ENCODE measurements at places on chromosomes 16 and 17.

GRCh38 chr16:57901480-57902069, 69.4 kb downstream of the CNGB1 start:
- no peak for DNase-seq

- no peak for DNase-seq
Measured at GRCh38 chr17:74798239-74798707, 22.1 kb upstream of the NAT9 start.

GRCh38 chr17:29838961-29839360, 91.1 kb downstream of the SSH2 start:
- no peak for DNase-seq

- no peak for DNase-seq
Measured at GRCh38 chr17:76873856-76874255, 5.7 kb downstream of the MGAT5B start.

- DNase-seq: no peak
Measured at GRCh38 chr17:2935632-2936031, 127.8 kb downstream of the OR1D5 start.

- peak; percentile 36 for DNase-seq
Measured at GRCh38 chr17:42681976-42682721, at the start of gene CNTNAP1. CNTNAP1 (plus strand) TSS chr17:42682531; CDS start chr17:42682830, 299 bp downstream.

- DNase-seq: no peak
Measured at GRCh38 chr16:86882586-86883280, 304.4 kb downstream of the FOXL1 start.

- peak; percentile 49 for DNase-seq
Measured at GRCh38 chr16:1771188-1771863, at the start of gene NME3. NME3 (minus strand) TSS chr16:1771543; CDS start chr16:1771534, 9 bp downstream.

GRCh38 chr17:43881758-43882505, 25.4 kb downstream of the MPP2 start:
- no peak for DNase-seq

DNA sequence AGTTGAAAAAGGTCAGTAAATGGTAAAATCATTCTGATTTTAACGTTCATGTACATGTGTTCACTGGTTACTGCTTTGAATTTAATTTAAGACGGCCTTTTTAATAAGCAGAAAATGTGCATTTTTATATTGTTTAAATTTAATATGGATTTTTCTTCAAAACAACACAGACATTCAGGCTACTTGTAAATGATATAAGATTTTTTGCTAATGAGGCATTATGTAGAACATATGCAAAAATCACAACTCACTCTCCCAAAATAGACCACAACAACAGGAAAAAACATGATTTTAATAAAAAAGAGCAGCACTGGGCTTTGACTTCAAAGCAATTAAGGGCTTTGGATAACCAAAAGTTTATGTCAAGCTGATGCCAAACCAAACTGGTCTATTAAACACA, 22.3 kb downstream of the RPGRIP1L start:
- no peak for DNase-seq

GRCh38 chr17:31393749-31394146, 2.3 kb downstream of the RAB11FIP4 start:
- DNase-seq: no peak

GRCh38 chr17:80877729-80878303, 113.8 kb upstream of the CHMP6 start:
- DNase-seq: no peak

GRCh38 chr17:63842173-63842539, 329 bp downstream of the SMARCD2 start:
- DNase-seq: no peak

- no peak for DNase-seq
Measured at GRCh38 chr17:6797718-6798351, 21.8 kb downstream of the FBXO39 start.

DNA sequence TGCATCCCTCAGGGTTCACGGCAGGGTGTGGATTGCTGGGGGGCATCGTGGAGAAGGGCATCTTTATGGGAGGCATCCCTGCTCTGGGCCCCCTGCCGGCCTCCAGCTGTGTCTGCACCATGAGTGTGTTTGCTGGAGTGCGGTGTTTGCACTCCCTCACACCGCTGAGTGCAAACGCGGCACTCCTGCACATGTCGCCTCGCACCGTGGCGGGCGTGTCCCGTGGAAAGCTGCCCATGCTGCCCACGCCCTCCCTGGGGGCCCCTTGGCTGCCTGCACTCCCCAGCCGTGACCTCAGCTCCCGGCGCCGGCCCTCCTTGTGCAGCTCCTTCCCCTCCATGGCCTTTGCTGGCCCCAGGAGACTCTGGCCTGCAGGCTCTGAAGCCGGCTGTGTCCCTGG, 74.6 kb upstream of the ZNF750 start:
- no peak for DNase-seq

GRCh38 chr16:50114357-50115129, 38.6 kb upstream of the TENT4B start:
- peak; percentile 6 for DNase-seq

- DNase-seq: peak; percentile 50
Measured at GRCh38 chr16:74999609-75000480, 1.0 kb downstream of the ZNRF1 start.

DNA sequence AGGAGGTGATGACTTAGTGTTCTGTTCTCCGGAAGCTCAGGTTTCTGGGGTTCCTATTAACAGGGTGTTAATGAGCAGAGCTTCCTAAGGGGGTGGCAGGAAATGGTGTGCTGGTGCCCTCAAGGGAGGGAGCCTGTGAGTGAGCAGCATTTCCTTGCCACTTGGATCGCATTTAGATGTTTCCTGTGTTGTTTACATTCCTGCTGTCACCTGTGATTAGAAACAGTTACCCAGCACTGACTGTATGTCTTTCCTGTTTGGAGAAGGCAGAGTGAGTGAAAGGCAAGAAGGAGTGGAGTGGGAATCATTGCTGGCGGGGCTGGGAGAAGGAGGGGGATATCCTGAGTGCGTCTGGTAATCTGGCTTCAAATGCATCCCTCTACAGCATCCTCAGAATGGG, 214.6 kb downstream of the CCDC182 start:
- no peak for DNase-seq

GRCh38 chr16:68236137-68236825, 354 bp upstream of the ESRP2 start:
- DNase-seq: peak; percentile 87

DNA sequence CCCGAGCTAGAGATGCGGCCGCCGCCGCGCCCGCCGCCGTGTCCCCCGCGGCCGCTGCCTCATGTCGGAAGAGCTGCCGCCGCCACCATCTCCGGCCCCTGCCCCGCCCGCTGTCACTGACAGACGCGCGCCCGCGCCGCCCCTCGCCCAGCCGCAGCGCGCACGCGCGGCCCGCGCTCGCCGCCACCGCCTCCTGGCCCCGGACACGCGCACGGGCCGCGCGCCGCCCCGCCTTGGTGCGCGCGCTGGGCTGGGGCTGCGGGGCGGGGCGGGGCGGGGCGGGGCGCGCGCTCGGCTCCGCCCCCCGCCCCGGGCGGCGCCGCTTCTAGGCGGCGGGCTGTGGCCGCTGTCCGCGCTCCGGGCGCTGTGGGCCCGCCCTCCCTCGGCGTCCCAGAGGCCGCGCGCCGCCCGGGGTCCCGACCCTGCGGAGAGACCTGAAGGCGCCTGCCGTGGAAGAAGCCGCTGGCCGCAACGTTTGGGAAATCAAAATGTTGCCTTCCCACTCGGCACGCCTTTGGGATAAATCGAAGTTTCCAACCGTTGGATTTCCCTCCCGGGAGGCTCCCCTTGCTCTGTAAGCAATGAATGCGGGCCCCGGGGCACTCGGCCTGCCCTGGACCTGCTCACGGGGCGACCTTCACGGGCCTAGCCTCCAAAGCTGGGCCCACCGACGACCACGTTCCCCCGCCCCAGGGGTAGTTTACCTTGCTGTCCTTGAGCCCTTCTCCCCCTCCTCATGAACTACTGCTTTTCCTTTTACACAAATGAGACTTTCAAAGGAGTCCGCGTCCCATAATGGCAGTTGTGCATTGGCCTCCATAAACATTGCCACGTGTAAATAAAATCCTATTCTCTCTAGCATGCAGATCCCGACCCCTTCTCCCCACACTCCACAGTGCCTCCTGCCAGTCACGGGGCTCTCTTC, at the start of gene ADCY9:
TSS of gene ADCY9 (minus strand) at position 118 of the 925 bp plus-strand sequence. CDS start 1,000 bp downstream, outside the sequence.
- peak; percentile 52 for DNase-seq

DNA sequence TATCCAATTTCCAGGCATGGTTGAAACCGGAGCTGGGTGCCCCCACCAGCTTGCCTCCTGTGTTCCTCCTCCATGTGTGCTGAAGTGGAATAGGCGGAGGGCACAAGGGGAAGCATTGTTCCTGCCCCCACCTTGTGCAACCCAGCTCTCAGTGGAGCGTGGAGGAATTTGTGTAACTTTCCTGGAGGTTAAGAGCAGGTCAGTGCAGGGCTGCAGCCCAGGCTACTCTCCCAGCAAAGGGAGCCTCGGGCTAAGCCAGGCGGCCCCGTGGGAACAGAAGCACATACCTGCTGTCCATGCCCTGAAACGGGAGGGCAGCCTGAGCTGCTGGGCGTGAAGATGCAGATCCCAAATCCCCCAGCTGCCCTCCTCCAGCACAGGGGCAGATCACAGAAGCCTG, 158.8 kb upstream of the LHX1 start:
- DNase-seq: peak; percentile 33

GRCh38 chr16:84340325-84341040, 27.9 kb upstream of the ATP2C2 start:
- DNase-seq: peak; percentile 30

DNA sequence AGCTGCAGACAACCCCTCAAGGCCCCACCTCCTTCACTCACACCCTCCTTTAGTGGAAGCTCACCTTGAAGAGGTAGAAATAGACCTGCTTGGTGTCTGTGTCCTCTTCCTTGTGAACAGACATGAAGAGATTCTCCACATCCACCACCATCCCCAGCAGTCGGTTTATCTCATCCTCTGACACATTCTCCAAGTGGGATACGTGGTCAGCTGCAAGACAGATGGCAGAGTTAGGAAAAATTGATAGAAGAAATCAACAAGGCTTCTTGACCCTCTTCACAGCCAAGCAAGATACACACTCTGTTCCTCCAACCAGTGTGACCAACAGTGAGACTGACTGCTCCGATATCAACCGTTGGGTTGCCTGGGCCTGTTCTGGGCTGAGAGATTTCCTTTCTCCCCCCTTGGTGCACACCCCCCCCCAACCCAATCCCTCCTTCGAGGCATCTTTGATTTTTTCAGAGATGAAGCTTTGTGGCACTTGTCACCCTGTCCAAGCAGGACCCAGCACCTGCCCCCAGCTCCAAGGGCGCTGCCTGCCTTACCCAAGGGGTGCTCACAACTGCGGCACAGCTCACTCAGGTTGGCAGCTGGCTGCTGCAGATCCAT, 902 bp downstream of the KAT2A start:
- no peak for DNase-seq

GRCh38 chr17:68790492-68790891, 164.7 kb downstream of the ABCA8 start:
- no peak for DNase-seq

DNA sequence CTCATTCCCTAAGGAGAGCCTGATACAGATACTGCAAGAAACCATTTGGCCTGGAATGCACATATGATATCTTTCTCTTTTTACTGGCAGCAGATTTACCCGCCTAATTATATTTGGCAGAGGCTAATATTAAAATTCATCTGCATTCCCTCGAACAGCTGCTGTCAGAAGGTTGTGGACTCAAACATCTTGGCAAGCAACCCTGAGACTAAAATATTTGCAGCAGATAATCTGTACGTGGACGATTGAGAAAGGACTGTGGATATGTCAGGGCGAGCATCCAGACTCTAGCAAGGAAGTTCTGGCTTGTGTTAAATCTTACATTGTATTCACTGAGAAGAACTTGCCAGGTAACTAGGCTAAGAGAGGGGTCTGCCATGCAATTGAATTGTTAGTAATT, 65.2 kb downstream of the SNX20 start:
- DNase-seq: no peak

DNA sequence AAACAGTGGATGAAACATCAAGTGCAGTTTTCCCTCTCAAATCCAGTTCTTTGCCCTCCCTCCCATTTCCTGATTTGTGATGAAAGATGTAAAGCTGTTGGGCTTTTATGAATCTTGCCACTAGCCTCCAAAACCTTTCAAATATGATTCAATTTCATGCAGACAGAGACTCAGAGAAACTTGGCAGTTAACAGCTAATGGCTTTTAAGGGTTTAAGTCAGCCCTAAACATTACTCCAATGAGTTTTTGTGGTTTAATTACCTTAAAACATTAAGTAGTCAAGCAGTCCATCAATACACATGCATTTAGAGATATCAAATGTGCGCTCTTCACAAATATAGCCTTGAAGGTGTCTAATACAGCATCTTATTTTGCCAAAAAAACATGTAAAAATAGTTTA, 1594.0 kb upstream of the GOT2 start:
- no peak for DNase-seq

- no peak for DNase-seq
Measured at GRCh38 chr16:62088731-62089410, 52.6 kb upstream of the CDH8 start.

DNA sequence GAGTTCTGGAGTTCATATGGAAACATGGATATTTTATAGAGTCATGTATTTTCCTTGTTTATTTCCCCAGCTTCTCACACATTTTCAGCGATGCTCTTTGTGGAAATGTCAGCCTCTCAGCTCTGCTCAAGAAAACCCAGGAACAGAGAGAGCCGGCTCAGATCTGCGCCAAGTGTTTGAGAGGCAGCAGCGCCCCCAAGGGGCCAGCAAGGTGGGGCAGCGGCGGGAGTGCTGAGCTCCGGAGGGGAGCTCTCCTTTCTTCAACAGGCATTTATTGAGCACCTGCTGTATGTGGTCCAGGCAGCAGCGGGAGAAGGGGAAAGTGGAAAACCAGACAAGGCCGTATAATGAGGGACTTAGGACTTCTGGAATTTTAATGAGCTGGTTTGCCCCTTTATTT, 421.1 kb upstream of the C16orf82 start:
- peak; percentile 8 for DNase-seq

- DNase-seq: no peak
Measured at GRCh38 chr17:46984892-46985291, 5.8 kb upstream of the RPRML start.

DNA sequence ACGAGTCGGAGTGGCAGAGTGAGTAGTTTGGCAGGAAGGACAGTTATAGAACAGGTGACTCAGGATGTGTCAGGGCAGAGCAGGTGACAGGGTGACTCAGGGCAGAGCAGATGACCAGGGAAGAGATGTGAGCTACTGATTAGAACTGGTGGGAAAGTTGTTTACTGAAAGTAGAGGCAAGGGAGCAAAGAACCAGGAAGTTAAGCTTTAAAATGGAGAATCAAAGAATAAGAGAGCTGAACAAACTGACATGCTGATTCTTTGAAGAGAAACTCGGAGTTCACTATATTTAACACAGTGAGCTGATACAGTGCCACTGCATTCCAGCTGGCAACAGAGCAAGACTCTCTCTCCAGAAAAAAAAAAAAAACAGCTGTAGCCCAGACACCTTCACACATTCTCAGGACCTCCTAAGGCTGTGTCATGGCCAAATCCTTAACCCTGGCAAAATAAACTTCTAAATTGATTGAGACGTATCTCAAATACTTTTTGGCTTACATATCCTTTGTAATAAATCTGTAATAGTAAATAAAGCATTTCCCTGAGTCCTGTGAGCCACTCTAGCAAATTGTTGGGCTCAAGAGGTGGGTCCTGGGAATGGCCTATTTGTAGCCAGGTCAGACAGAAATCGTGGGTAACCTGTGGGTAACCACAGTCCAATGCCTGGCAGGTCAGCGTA, 12.3 kb upstream of the UBE2I start:
- DNase-seq: peak; percentile 97
